ENCODE measurements at places on chromosomes 7 and 10.

GRCh38 chr7:116741625-116742316 lies 69.8 kb downstream of the MET start:
- no peak for DNase-seq

DNA sequence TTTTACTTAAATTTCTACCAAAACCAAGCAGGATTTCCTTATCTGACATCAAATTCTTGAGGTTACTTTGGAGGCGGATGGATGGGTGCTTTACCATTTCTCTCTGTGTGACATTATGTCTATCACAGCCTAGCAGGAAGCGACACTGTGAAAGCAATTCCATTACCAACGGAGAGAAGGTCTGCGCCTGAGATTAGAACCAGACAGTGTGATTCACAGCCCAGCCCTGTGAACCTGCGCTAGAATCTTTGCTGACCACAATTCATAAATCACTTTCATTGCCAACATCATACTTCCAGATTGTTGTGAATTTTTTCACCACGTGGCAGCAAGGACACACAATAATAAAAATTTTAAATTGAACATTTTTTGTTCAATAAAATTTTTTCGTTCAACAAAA lies 126.5 kb downstream of the CUBN start:
- no peak for DNase-seq

DNA sequence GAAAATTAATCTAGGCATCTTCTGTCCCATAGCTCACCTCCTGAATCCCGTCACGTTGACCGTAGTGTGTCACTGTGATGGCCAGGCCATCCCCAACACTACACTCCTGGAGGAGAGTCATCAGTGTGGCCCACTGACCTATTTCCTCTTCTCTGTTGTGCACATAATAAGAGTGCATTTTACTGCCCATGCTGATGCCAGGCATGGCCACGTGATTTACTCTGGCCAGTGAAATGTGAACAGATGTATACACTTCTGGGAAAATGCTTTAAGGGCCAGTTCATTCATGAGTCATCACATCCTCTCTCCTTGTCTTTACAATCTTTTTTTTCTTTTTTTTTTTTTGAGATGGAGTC lies 101.9 kb upstream of the PIP4K2A start:
- no peak for DNase-seq

- DNase-seq, result no peak
Measured at GRCh38 chr10:78462176-78462575, 428.5 kb downstream of the RPS24 start.

DNA sequence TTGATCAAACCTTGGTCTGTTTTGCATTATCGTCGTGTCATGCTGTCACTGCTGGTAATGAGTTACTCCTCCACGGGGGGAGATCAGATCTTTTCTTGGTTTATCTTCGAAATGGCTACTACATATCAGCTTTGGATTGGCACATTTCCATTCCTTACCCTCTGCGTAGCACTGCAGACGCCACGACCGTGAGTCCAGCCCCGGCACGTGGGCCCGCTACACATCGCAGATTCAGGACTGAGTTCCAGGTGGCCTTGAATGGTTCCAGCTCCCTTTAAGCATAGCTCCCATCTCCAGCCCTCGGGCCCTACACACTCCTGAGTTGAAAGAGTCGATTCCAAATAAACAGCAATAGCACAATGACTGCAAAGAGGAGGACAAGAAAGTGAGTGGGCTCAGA lies 238.6 kb upstream of the PFKP start:
- DNase-seq, result no peak

DNA sequence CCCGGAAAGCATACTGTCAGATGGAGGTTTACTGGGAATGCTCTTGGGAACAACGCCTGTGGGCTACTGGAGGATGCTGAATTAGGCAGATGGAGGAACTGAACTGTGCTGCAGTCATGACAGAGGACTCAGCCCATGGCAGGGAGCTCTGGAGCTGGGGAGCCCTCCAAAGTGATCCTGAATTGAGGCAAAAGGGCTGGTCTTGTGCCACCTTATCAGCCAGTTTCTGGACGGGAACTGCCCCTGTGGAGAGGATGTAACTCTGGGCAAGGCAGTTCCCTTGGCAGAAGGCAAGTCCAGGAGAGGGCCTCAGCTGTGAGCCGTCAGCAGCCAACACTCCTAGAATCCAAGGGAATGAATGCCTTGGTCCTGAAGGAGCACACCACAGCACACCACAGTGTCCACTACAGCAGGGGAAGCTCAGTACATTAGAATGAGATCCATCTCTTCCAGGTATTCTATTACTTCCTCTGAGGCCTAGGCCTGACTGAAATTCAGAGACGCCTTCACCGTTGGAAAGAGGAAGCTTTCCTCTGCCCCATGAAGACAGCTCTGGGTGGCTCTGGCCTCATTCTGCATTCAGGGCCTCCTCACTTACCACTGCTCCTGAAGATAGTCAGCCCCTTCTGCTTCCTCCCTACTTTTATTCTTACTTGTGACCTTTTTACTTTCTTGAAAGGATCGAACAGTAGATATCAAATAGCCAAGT lies 139.6 kb upstream of the GPR26 start:
- DNase-seq, result no peak

- no peak for DNase-seq
Measured at GRCh38 chr10:108736111-108736510, 1187.2 kb downstream of the XPNPEP1 start.

DNA sequence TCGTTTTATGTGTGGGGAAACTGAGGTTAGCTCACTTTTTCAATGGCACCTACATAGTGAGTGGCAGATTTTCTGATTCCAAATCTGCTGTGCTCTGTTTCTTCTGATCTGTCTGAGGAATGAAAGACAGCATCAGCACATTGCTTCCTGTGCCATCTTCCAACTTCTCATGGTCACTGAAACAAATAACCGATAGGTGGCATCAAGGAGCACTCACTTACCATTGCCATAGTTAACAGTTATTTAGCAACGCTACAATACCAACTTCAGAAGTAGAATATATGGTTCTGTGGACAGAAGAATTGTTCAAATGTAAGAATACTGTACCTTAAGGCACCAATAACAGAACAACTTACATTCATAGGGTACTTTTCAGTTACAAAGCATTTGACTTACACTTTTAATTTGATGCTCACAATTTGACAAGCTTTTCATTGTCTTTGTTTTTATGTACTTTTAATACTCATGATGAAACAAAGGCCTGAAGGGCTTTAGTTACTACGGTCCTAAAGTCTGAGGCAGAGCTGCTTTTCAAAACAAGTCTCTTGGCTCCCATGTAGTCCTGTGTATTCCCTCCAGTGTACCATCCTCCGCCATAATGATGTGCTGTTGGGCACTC lies 228.9 kb upstream of the TCF7L2 start:
- no peak for DNase-seq

- DNase-seq, result no peak
Measured at GRCh38 chr7:80133361-80134114, 1.1 kb upstream of the GNAI1 start.

- DNase-seq, result no peak
Measured at GRCh38 chr7:34830390-34830789, 172.4 kb downstream of the NPSR1 start.

- no peak for DNase-seq
Measured at GRCh38 chr10:515674-516073, 173.8 kb downstream of the DIP2C start.

DNA sequence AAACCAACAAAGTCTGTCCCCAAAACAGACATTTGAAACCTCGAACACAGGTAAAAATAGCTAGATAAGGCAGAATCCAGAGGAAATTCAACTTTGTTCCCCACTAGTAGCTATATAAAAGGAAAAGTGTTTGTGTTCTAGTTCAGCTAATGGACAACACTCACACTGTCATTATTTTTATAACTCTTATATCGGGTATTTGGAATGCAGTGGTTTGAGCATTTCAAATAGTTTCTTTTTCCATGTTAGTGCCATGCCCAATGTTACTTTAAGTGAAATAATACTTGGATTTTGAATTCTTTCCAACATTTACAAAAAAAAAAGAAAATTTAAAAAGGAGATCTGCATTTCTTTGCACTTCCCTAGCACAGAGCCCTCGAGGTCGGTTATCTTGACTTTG lies 213.6 kb downstream of the DOCK4 start:
- DNase-seq, result no peak

Measured in NCI-H2029 treated with DMSO at 0.1 percent for 48 hours (cell line).